SJCRH30 (cell line): ENCODE measurements at places on chromosomes 7 and 10.

- peak; percentile 33 for DNase-seq
Observed at GRCh38 chr10:97024168-97025073, 161.3 kb downstream of the SLIT1 start.

DNA sequence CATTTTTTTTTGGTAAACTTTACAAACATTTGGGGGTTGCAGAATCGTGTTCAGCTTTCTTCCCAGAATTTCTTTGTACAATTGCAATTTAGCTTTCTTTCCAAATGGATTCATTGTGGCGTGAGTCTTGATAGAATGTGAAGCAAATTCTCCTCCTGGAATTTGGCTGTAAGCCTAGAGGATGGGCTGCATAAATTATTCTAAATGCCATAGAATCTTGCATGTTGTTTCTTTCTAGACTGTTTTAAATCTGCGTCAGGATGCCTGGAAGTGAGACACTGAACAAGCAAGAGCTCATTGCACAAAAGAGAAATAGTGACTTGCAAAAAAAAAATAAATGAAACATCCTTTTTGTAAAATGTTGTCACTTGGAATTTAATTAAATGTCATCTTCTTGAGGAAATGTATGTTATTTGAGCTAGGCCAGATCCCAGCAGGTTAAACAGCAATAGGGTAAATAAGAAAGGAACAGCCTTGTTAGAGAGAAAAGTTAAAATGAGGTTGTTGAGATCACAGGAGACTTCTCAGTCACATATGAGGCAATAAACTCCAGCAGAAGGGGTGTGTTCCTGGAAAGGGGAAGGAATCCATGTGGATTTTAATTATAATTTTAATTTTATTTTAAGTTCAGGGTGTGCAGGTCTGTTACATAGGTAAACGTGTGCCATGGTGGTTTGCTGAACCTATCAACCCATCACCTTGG lies 483.0 kb downstream of the PLXDC2 start:
- no peak for DNase-seq

- DNase-seq = peak; percentile 64
Observed at GRCh38 chr10:77936697-77937567, 10.4 kb upstream of the DLG5 start.

DNA sequence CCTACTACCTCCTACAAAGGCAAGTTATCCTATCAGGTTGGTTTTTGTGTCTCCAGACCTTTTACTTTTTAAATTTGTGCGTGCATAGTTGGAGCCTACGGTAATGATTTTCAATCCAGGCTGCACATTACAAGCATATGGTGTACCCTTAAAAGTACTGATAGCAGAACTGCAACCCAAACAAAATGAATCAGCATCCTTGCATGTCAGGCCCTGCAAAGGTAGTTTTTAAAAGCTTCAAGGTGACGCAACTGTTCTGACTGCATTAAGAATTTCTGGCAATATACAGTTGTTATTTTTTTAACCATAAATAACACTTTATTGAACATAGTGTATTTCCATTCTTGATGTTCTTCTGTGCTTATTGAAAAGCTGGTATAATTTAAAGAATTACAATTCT lies 28.9 kb downstream of the GNAT3 start:
- DNase-seq = no peak

GRCh38 chr10:52030975-52031374 lies 283.1 kb upstream of the DKK1 start:
- no peak for DNase-seq

DNA sequence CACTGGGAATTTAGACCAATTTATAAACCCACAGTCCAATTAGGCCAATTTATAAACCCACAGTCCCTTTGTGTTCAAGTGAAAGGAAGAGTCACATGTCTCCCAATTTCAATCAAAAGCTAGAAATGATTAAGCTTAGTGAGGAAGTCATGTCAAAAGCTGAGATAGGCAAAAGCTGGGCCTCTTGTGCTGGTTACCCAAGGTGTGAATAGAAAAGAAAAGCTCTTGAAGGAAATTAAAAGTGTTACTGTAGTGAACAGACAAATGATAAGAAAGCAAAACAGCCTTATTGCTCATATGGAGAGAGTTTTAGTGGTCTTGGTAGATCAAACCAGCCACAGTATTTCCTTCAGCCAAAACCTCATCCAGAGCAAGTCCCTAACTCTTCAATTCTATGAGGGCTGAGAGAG lies 245.0 kb downstream of the HDAC9 start:
- DNase-seq = no peak

DNA sequence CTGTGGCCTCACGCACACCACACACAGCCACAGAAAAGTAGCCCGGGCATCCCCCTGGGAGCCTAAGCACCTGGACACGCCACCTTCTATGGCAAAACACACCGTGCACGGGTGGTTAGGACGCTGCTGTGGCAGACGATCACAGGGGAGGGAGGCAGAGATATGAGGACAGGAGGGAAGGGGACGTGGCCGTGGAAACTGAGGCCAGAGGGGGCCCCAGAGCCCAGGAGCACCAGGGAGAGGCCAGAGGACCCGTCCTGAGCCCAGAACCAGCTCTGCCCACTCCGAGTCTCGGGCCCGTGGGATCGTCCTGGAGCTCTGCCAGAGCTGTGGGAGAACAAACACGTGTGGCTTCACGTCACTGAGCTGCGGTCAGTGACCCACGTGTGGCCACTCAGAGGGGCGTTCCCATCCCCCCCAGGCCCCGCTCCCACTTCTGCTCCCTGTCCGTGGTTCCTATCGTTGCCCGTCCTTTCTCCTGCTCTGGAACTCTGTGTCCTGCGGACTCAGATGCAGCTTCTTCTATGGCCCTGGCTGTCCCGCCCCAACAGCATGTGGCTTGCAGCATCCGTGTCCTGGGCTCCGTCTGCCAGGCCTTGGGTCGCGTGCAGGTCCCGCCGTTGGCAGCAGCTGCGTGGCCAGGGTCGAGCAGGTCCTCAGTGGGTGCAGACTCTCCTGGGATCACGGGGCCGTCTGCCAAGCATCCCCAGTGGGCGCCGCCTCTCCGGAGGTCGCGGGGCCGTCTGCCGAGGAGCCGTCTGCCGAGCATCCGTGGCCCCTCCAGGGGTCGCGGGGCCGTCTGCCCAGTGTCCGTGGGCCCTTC lies 31.0 kb downstream of the GET4 start:
- DNase-seq = no peak

- DNase-seq = no peak
Observed at GRCh38 chr10:32419615-32420014, 26.3 kb upstream of the CCDC7 start.

GRCh38 chr10:8534096-8534495 lies 479.6 kb downstream of the GATA3 start:
- no peak for DNase-seq

GRCh38 chr7:3412871-3413270 lies 111.8 kb downstream of the SDK1 start:
- DNase-seq = no peak

DNA sequence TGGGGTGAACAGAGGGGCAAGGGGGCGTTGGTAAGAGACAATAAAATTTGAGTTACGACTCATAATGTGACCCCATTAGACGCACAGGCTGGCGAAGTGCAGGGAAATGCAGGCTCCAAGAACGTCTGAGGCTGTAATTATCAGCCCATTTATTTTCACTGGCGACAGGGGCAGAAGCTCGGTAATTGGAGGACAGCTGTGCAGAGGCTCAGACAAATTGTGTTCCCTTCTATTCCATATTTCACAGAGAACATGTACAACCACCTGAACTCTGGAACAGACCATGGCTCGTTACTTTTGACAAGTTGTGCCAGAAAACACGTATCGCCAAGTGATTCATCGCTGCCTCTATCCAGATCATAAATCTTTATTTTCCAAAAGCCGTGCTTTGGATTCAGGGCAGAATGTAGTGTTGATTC lies 137.3 kb upstream of the FRMD4A start:
- no peak for DNase-seq

DNA sequence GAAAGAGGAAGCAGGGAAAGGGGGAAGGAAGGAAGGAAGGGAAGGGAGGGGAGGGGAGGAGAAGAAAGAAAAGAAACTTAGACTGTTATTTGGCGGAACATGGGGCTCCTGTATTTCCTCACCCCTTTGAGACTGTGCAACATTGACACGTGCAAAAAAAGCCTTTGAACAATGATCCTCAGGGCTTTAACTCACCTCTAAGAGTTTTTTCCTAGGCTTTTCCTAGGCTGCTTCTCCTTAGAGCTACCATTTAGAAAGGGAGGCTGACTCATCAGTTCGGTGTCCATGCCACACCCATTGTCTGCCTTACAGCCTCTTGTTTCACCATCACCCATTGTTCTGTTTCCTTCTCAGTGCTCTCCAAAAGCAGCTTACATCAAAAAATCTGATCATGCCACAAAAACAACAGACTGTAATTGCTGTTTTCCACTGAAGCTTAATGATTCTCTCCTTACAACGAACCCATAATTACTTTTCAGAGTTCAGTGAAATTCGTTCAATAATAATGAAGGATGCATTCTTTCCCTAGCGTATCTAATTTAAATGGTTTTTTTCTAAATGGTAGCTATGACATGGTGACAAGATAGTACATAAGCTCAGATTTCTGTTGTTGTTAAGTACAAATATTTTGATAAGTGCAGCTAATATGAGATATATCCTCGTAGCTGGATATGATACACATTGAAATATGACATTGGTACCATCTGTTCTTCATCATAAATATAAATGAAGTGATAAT lies 90.8 kb downstream of the PRLHR start:
- DNase-seq = peak; percentile 13

DNA sequence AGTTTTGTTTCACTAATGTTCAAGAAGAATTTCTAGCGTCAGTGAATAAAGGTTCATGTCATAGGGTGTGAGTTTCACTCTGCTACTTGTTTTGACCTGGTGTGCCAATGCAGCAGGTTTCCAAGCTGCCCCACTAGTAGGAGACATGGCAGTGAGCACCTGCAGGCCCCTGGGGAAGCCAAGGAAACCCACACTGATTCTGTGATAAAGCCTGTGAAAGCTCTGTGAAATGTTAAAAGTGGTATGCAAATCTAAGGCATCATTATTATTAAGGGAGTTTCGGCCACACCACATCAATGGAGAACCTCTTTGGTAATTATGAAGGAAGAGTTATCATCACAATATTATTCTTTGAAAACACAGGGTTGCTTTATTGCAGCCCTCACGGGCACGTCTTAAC lies 46.4 kb downstream of the ABCB5 start:
- DNase-seq = no peak

- no peak for DNase-seq
Observed at GRCh38 chr10:22193945-22194344, 23.9 kb downstream of the EBLN1 start.

DNA sequence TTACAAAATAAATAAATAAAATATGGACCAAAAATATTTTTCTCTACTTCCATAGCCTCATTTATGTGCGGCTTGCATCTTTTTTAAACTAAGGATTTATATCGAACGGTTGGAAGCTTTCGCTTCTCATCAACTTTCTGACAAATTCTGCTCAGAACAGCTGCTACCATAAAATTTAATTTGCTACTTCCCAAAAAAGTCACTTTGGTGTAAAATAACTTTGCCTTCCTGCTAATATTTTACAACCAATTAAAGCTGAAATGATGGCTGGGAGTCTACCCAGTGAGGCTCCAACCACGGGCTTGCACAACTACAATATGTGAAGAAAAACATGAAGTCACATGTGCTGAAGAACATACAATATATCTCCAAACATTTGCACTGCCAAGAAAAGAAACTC lies 253.1 kb upstream of the NEBL start:
- no peak for DNase-seq

- no peak for DNase-seq
Observed at GRCh38 chr7:41039981-41040380, 662.9 kb downstream of the INHBA start.

DNA sequence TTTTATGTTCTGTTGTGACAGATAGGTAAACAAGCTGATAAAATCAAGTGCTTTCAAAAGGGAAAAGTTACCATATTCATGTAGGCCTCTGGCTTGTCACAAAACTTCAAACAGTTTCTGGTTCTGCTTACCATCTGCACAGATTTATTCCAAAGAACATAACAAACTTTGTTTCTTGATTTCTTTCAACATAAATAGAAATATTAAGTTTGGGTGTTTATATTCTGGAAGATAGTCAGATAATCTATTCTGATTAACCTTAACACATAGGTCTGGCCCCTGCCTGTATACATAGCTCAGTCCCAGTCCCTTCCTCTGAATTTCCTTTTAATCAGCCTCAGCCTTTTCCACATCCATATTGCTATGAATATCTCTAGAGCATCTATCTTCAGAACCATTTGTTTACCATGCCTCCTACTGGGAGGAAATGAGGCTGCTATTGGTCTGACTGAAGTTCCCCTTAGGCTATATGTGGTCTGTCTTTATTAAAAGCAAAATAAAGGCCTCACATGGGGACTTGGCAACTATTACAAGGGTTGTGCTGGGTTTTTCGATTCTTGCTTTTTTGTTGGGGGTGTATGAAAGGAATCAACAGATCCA lies 319.0 kb downstream of the HPSE2 start:
- DNase-seq = peak; percentile 78

- DNase-seq = no peak
Observed at GRCh38 chr10:78450239-78450638, 416.6 kb downstream of the RPS24 start.
